ENCODE measurements at places on chromosomes 16 and 17. TPM values are rescaled to one million over a fixed set of nuclear protein-coding genes. Genes with fewer than 3 reads are reported as not detected.

Gene CHST4
- total RNA-seq, result not detected

Gene GPR142
- not detected for total RNA-seq

Gene HOXB7
- 14.4 TPM for total RNA-seq

Gene DBNDD1
- 13.6 TPM for total RNA-seq

Gene NPIPB9
- total RNA-seq, result 4.1 TPM

Data from vein endothelial cell (primary cell).